ENCODE measurements at places on chromosomes 3 and 15.
A peak's percentile ranks its signal among the peaks of the same experiment; 100 is the strongest.

DNA sequence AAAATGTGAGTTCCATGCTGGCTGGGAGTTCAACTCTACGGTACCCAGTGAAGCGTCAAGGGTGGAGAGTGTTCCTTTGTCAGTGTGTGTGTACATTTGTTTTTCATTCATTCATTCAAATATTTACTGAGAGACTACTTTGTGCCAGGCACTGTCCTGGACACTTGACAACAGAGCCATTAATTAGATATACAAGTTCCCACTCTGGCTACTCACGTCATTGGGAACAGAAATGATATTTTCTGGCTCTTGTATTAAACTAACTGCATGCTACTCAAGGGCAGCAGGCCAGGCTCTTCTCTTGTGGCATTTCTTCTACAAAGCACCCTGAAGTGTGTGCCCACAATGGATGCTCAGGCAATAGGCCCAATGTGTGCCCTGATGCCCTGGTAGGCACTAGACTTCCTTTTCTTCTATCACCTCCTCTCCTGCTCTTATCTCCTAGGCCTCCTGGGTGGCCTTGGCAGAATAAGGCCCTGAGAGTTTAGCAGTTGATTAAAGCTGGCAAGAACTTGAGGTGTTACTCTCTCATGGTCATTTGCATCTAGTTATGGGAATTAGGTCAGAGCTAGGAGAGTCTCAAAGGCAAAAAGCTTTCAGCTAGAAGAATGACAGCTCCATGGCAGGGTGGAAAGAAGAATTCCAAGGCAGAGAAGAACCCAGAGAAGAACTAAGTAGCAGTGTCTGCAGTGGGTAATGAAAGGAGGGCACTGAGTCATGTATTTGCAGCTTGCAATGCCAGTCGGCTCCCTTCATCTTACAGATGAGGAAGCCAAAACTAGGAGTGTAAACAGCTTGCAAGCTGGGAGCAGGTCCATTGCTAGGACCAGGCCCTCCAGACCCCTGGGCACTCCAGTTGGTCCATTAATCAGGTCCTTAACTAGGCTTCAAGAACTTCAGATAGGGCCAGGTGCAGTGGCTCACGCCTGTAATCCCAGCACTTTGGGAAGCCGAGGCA lies 14.0 kb upstream of the SMAD3 start:
- DNase-seq = no peak

- no peak for DNase-seq
These were observed 512.1 kb upstream of the ROBO2 start for GRCh38 chr3:76527773-76528172.

DNA sequence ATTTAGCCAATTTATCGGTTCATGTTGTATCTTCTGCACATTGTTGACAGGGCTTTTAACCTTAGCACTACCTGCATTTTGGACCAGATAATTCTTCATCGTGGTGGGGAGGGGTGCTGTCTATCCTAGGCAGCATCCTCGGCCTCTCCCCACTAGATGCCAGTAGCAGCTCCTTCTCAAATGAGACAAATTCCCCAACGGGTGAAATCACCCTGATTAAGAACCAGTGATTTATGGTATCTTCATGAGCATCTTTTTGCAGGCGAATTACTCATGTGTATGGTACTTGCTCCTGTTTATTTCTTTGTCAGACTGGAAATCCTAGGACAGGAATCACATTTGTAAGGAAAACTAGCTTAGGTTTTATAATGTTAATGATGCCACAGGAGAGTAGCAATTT lies 68.0 kb downstream of the C3orf70 start:
- DNase-seq = no peak

GRCh38 chr15:93291380-93291779 lies 202.4 kb upstream of the RGMA start:
- DNase-seq = no peak

- no peak for DNase-seq
These were observed 3.4 kb downstream of the SELENOK start for GRCh38 chr3:53888232-53888631.

GRCh38 chr3:190169877-190170276 lies 49.2 kb upstream of the P3H2 start:
- DNase-seq = no peak

GRCh38 chr3:5021116-5022092 lies 42.2 kb downstream of the BHLHE40 start:
- DNase-seq = no peak

DNA sequence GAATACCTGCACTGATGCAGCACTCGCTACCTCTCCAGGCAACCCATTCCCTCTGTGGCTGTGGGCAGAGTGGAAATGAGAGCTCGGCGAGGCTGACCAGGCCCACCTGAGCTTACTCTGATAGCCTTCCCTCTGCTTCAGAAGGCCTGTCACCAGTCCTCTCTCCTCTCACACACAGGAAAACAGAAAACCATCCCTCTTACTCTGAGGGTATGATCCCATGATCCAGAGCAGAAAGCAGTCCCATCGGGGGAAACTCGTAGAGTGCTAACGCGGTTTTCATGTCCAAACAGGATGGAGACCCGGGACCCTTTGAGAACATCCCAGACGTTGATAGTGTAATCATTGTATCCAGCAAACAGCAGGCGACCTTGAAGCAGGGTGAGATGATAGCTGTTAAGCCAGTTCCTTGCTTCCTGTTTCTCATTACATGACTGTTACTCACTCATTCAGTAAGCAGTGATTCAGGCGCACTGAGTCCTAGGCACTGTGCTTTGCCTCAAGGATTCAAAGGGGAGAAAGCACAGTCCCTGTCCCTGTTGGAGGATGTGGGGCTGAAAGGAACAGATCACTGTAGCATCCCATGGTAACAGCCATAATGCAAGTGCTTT lies 11.8 kb upstream of the BCL2L10 start:
- no peak for DNase-seq

DNA sequence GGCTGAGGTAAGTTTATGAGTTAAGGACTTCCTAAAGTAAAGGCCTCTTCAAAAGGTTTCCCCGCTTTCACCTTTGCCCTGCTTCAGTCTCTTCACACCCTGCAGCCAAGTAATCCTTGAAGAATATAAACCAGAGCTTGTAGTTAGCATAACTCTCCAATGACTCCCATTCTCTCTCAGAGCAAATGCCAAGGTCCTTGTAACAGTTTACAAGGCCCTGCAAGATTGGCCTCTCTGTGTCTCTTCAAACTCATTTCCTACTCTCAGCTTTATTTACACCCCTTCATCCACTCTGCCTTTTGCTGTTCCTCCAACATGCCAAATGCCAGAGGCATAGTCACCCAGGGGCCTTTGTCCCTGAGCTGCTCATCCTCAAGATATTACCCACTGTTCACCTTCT lies 60.5 kb upstream of the MME start:
- no peak for DNase-seq

DNA sequence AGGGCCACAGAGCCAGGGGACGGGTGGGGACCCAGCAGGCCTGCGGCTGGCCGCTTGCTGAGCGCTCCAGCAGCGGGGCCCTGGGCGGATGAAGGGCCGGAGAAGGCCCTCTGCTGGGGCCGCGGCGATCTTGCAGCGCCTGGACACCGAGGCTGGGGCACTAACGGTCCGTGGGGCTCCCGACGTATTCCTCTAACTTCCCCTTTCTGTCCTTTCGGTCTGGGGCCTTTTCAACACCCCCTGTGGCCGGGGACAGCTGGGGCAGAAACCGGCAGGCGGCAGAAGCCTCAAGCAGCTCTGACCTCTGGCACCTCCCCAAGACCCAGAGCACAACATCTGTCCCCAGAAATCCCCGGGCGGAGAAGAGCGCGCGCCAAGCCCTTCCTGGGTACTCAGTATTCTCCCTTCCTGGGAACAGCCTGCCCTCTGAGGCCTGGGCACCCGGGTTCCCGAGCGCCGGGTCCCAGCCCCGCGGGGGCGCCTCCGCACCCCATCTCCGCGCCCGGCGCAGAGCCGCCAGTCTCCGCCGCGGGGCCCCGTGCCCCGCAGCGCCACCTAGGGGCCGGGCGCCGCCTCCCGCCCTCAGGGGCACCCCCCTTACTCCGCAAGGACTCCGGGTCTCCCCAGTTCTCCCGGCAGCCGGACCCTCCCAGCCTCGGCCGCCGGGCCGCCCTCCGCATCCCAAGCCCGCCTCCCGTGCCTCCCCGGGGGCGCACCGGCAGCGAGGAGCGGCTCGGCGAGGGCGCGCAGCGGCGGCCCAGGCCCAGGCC lies 582 bp upstream of the SLCO3A1 start:
- peak; percentile 17 for DNase-seq
